ENCODE measurements at places on chromosomes 1 and 21.

DNA sequence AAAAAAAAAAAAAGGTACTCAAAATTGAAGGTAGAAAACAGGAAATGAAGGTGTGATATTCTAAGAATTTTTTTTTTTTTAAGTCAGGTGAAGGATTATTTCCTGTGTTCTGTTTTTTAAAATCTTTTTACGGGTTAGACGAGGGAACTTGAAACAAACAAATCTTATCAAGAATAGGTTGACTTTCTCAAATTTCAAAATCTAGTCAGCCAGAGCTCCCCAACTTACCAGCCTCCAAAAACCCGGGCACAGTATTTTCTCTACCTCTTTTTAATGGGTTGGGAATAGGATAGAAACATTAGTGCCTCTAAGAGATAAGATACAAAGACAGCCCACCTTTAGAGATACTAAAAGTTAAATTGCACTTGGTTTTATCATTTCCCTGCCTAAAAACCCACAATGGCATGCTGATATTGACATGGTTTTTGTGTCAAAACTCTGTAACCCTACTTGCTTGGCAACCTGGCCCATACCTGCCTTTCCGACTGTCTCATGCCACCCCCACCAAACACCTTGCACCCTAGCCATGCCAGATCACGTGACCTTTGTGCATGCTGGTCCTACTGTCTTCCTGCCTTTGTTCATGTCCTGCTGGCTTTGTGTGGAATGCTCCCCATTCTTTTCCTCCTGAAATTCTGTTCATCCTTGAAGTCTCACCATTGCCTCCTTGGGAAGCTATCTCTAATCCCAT is 4.2 kb downstream of the RCAN3 start:
- H3K4me1 ChIP-seq = peaks cover 4% of the 10 kb centered on the region
- DNase-seq = no peak
- H3K36me3 ChIP-seq = no peaks in the 10 kb centered on the region
- no peaks in the 10 kb centered on the region for H3K27me3 ChIP-seq
- no peak overlapping the region for H3K4me3 ChIP-seq

- no peak for DNase-seq
- H3K4me1 ChIP-seq = no peaks in the 10 kb centered on the region
- no peaks in the 10 kb centered on the region for H3K36me3 ChIP-seq
- H3K27me3 ChIP-seq = no peaks in the 10 kb centered on the region
- H3K27ac ChIP-seq = no peak overlapping the region
These were observed 89.7 kb downstream of the GREM2 start for GRCh38 chr1:240522122-240522822.

GRCh38 chr1:31409946-31410858 is 2.8 kb upstream of the SERINC2 start:
- H3K4me3 ChIP-seq = no peak overlapping the region
- peaks cover 6% of the 10 kb centered on the region for H3K4me1 ChIP-seq
- no peak for DNase-seq
- no peaks in the 10 kb centered on the region for H3K36me3 ChIP-seq
- no peaks in the 10 kb centered on the region for H3K27me3 ChIP-seq
- H3K27ac ChIP-seq = no peak overlapping the region

- H3K4me1 ChIP-seq = peaks cover 4% of the 10 kb centered on the region
- H3K36me3 ChIP-seq = no peaks in the 10 kb centered on the region
- H3K27ac ChIP-seq = no peak overlapping the region
These were observed 216.5 kb upstream of the VAMP3 start for GRCh38 chr1:7554385-7555235.

- no peak overlapping the region for H3K27ac ChIP-seq
- no peak for DNase-seq
- H3K4me1 ChIP-seq = peaks cover 4% of the 10 kb centered on the region
- no peaks in the 10 kb centered on the region for H3K27me3 ChIP-seq
These were observed 166.3 kb downstream of the TRIM33 start for GRCh38 chr1:114344656-114345055.

DNA sequence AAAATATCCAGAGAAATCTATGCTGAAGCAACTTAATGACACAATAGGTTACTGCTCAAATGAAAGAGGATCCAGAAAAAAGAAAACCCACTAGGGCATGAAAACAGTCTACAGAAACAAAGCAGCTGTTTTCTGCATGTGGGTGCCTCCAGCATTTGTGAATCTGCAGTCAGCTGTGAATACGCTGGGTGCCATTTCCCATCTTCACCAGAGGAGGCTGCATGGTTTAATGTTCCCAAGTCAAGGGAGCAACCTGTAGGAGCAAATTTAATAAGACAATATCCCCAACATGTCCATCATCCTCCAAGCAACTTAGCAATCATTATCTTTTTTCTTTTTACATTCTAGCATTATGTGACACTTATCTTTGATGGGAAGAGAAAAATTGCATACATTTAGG is 396.6 kb downstream of the BRINP2 start:
- H3K27me3 ChIP-seq = no peaks in the 10 kb centered on the region
- no peak overlapping the region for H3K27ac ChIP-seq
- DNase-seq = peak; percentile 2
- no peaks in the 10 kb centered on the region for H3K4me1 ChIP-seq

DNA sequence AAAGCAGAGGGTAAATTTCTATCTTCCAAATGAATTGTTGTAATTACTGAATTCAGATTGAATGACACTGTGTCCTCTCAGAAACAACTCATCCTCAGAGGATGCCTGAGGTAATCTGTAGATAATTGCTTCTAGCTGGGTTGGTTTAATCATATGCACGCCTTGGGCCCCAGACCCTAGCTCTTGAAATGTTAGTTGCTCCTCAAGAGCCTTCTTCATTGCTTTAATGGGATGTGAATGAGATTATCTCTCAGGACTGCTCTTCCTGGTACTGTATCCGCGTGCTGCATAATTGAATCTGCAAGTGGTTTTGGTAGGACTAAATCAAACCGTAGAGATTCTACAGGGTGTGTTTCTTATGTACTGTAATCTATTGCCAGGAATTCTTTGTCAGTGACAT is 569.3 kb upstream of the NEGR1 start:
- H3K27ac ChIP-seq = no peak overlapping the region
- no peaks in the 10 kb centered on the region for H3K36me3 ChIP-seq
- no peak for DNase-seq
- no peaks in the 10 kb centered on the region for H3K27me3 ChIP-seq

GRCh38 chr1:84708031-84708430 is 17.8 kb upstream of the SSX2IP start:
- no peak for DNase-seq
- H3K4me1 ChIP-seq = no peaks in the 10 kb centered on the region
- no peaks in the 10 kb centered on the region for H3K27me3 ChIP-seq

DNA sequence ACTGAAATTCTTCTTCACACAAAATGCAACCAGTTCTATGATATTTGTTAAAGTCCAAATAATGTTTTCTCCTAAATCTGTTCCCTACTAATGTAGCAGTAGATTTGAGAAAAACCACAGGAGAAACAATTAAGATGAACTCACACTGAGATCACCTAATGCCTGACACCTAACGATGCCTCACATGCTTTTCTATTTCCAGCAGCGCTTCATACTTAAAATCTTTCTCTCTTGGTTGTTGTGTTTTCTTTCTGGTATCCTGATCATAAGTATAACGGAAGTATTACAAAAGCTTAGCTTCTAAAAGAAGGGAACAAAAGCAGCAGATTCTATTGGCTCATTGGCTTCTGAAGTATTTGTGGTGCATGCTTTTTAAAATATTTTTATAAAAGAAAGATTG is 267.2 kb upstream of the SGIP1 start:
- no peaks in the 10 kb centered on the region for H3K36me3 ChIP-seq
- no peak overlapping the region for H3K4me3 ChIP-seq
- no peak overlapping the region for H3K27ac ChIP-seq

DNA sequence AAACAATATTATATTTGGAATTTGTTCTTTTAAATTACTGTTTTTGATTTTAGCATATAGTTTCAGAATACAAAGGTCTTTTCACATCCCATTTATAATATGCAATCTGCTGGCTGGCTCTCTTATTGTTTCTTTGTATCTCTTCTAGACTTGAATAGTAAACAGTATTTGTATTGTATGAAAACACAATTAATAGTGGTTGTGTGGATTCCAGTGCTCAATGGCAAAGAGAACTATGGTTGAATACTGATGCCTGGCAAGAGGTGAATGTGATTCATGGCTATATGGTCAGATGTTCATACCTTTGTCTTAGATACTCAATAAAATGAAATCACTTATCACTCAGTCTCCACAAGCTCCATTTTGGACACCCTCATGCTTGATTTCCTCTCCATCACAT is 37.2 kb downstream of the OR6Y1 start:
- H3K4me1 ChIP-seq = no peaks in the 10 kb centered on the region
- no peak for DNase-seq
- no peak overlapping the region for H3K27ac ChIP-seq
- no peaks in the 10 kb centered on the region for H3K36me3 ChIP-seq

- H3K36me3 ChIP-seq = no peaks in the 10 kb centered on the region
- no peak for DNase-seq
- no peak overlapping the region for H3K27ac ChIP-seq
These were observed 22.2 kb upstream of the MYOC start for GRCh38 chr1:171674431-171675405.

- no peaks in the 10 kb centered on the region for H3K4me1 ChIP-seq
- no peak overlapping the region for H3K4me3 ChIP-seq
- H3K27me3 ChIP-seq = no peaks in the 10 kb centered on the region
- H3K27ac ChIP-seq = no peak overlapping the region
- no peaks in the 10 kb centered on the region for H3K36me3 ChIP-seq
These were observed 113.8 kb upstream of the C8B start for GRCh38 chr1:57079454-57080157.

DNA sequence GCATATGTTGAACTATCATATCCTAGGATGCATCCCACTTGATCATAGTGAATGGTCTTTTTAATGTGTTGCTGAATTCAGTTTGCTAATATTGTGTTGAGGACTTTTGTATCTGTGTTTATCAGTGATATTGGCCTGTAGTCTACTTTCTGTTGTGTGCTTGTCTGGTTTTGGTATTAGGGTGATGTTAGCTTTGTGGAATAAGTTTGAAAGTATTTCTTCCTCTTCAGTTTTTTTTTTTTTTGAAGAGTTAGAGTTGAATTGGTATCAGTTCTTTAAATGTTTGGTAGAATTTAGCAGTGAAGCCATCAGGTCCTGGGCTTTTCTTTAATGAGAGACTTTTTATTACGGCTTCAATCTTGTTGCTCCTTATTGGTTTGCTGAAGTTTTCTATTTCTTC is 162.3 kb downstream of the VAV3 start:
- H3K4me3 ChIP-seq = no peak overlapping the region
- no peaks in the 10 kb centered on the region for H3K27me3 ChIP-seq
- no peak for DNase-seq
- H3K4me1 ChIP-seq = no peaks in the 10 kb centered on the region

- H3K27me3 ChIP-seq = no peaks in the 10 kb centered on the region
- H3K4me3 ChIP-seq = no peak overlapping the region
- H3K4me1 ChIP-seq = no peaks in the 10 kb centered on the region
- DNase-seq = no peak
These were observed 222.7 kb downstream of the NUF2 start for GRCh38 chr1:163544441-163544840.

DNA sequence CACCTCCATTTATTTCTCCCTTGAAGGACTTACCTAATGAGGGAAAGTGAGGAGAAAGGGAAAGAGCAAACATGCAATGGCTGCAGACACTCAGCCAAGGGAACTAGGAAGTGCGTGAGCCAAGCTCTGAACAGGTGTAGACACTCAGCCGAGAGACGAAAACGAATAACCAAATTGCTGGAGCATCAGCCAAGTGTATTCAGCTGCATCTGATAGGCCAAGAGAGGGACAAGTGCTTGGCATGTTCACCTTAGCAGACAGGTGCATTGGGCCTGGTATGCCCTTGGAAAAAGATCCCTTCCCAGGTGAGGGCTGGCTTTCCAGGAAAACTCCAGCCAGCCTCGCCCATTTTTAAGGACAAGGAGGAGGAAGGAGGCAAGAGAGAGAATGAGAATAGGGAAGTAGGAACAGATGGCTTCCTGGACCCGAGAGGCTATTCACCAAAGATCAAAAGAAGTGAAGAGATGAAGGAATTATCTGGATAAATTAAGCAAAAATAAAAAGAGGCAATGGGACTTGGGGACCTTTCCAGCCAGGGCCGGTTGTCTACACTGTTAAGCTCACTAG is 184.7 kb downstream of the TOMM20 start:
- no peaks in the 10 kb centered on the region for H3K27me3 ChIP-seq
- no peak overlapping the region for H3K27ac ChIP-seq
- H3K4me1 ChIP-seq = no peaks in the 10 kb centered on the region
- DNase-seq = no peak

DNA sequence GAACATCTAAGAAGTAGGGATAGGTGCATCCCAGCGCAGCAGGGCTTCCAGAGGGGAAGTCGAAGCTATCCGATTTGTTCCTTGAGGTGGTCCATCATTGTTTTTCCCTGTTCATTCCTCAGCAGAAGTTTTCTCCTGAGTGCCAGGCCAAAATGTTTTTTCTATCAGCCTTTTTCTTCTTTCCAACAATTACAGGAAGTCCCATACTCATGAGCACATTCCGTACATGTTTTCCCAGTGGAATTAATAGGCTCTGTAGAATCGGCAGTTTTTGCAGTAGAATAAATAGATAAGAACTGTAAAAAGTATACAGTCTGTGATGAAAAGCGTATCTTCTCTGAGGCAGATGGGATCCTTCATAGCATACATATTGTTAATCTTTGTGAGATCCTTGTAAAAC is 24.8 kb downstream of the CD101 start:
- H3K36me3 ChIP-seq = no peaks in the 10 kb centered on the region
- H3K4me3 ChIP-seq = no peak overlapping the region
- H3K27me3 ChIP-seq = no peaks in the 10 kb centered on the region
- DNase-seq = no peak
- H3K27ac ChIP-seq = no peak overlapping the region
- no peaks in the 10 kb centered on the region for H3K4me1 ChIP-seq

DNA sequence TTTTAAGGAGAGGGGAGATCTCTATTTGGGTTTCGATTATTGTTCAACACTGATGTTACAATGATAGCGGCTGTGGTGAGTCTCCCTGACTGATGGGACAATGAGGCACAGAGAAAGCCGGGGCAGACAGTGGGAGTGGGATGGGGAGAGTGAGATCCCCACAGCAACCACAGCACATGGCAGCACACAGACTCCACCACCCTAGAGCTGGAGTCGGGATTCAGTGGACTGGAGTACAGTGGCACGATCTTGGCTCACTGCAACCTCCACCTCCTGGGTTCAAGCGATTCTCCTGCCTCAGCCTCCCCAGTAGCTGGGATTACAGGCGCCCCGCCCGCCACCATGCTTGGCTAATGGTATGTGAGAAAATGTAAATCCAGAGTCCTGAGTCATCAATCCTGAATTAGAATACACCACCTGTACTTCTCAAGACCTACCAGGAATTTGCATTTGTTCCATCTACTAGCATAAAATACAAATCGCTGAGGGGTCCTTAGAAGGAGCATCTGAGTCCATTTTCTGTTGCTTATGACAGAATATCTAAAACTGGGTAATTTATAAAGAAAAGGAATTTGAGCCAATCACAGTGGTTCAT is 125.8 kb downstream of the TOMM20 start:
- no peaks in the 10 kb centered on the region for H3K4me1 ChIP-seq
- H3K27ac ChIP-seq = no peak overlapping the region
- H3K36me3 ChIP-seq = no peaks in the 10 kb centered on the region
- no peak for DNase-seq
- H3K27me3 ChIP-seq = no peaks in the 10 kb centered on the region
- no peak overlapping the region for H3K4me3 ChIP-seq
